ENCODE measurements at places on chromosomes 7 and 10.
A peak's percentile ranks its signal among the peaks of the same experiment; 100 is the strongest.

DNA sequence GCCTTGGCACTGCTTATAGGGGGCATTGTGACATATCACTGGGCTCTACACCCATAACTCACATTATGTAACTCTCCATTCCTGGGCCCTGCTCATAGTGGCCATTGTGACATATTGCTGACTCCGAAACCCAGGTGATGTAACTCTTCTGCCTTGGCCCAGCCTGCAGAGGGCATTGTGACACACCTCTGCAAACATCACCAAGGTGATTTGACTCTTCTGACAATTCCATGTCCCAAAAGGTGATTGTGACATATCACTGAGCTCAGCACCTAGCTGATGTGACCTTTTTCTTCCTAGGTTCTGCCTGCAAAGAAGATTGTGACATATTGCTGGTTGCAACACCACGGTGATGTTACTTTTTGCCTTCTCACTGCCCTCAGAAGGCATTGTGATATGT lies 36.5 kb upstream of the ZNF680 start:
- no peak for DNase-seq

- no peak for DNase-seq
These were observed 43.2 kb upstream of the CFAP46 start for GRCh38 chr10:132985546-132985900.

GRCh38 chr7:12412407-12412806 lies 8.7 kb upstream of the VWDE start:
- no peak for DNase-seq

DNA sequence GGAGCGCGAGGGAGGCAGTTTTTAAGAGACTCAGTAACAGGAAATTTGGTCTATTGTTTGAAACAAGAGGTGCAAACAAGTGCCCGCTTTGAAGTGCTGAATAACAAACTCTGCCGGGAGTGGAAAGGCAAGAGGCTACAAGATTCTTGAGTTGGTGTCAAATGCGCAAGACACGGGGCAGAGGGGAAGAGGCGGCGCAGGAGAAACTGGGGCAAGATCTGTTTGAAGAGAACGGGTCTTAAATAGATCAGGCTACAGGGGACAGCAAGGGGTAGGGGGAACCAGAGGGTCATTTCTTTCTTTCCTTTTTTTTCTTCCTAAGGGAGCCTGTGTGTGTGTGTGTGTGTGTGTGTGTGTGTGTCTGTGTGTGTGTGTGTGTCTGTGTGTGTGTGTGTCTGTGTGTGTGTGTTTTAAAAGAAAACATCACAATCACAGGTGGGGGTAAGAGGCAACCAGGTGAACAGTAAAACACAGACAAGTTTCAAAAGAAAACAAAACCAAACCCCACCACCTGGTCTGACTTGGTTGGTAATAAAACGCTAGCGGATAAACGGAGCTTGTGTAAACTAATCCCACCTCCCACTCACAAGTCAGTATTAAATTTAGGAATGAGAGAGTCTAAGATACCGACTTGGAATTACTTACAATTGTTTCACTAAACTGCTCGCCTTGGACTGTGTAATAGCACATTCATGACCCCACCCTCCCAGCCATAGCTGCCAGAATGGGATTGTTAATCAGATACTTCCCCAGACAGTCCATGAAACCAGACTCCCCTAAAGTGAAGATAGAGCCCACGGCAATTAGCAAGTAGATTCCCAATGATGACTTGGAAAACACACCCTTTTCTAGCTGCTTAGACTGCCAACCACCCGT lies 13.1 kb upstream of the CUX1 start:
- peak; percentile 6 for DNase-seq

GRCh38 chr7:82036146-82036886 lies 266.5 kb upstream of the HGF start:
- DNase-seq = no peak

GRCh38 chr7:15558756-15559155 lies 3.1 kb downstream of the AGMO start:
- DNase-seq = no peak

DNA sequence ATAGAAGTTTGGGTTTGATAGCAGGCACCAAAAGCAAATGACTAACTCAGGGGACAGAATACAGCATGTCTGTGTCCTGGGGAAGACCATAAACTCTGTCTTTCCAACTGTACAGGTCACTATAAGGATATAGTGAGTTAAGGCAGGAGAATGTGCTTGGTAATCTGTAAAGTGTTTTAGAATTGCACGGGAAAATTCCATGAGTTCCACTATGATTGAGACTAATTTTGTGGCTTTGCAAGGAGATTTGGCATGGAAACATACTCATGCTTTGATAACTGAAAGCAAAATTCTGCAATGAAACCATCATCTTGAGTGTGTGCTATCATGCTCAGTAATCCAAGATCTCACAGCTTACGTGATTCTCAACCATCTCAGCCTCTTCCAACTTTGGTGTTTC lies 152.6 kb downstream of the PKD1L1 start:
- no peak for DNase-seq

DNA sequence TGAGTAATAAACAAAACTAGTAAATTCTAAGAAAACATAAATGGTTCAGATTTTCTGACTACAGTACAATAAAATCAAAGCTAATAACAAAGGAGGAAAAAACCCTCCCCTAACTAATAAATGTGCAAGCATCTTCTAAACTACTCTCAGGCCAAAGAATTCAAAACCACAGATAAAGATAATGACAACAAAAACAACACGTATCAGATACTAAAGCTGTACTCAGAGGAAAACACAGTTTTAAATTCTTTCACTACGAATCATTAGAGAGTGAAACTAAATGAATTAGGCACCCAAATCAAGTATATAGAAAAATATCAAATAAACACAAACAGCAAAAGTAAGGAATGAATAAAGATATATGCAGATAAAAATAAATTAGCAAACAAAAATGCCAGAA lies 200.9 kb downstream of the TEX36 start:
- DNase-seq = no peak

DNA sequence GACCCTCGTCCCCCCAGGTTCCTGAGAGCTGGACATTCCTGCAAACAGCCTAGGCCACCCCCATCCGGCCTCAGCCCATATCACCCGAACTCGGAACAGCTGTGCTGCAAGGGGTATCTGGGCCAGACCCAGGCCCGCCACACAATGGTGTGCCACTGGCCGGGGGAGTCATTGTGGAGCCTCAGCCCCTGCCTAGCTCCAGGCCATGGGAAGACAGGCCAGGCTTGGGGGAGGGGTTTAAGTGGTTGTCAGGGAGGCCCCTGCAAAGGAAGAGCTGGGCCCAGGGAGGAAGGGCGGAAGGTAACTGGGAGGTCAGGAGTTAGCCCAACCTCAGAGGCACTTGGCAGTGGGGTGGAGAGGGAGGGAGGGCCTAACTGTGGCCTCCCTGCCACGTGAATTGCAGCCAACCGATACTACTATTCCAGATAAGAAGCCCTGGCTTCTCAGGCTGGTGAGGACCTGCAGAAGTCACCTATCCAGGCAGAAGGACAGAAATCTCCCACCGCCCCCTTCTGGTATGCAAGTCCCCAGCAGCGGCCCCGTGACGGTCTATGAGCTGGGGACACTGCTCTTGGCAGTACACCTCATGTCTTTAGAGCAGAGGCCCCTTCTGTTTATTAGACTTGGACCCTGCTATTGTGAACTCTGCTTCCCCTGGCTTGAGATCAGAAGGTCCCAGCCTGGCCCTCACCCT lies 26.8 kb downstream of the VSIR start:
- no peak for DNase-seq

DNA sequence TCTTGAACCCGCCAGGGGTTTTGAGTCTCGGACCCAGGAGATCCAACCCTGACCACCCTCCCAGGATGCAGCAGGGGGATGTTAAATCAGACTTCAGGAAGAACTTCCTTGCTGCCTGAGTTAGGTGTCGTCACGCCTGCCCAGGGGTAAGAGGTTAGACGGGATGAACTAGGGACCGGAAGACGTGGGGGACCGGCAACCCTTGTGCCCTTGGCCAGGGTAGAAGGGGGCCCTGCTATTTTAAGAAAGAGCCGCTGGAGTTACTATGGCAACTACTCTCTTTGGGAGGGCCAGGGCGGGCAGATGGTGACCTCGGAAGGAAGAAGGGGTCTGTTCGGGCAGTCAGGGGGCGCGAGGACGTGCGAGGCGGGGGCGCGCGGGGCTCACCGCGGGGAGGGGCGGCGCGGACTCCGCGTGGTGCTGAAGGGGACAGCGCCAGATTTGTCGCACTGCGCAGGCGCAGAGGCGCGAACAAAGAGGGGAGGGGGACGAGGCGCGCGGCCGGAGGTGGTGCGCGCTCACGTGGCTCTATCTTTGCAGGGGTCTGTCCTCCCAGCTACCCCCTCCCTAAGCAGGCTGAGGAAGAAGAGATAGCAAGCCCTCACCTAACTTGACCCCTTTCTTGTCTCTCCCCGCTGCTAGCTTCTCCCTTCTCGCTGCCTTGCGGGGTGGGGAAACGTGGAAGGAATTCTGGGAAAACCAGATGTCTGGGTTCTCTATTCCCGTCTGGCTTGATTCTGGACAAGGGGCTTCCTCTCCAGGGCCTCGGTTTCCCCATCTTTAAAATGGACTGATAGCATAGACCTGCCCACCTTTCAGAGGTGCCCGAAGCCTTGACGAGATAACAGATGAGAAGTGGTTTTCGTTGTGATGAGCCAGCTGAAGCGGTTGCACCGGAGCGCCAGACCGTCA lies 940 bp upstream of the PSD start:
- peak; percentile 47 for DNase-seq

- DNase-seq = no peak
These were observed 483.9 kb upstream of the NRP1 start for GRCh38 chr10:33818343-33818742.

GRCh38 chr7:128005117-128005516 lies 26.1 kb downstream of the LRRC4 start:
- no peak for DNase-seq

- DNase-seq = no peak
These were observed 179.0 kb upstream of the DKK1 start for GRCh38 chr10:52135101-52135500.

DNA sequence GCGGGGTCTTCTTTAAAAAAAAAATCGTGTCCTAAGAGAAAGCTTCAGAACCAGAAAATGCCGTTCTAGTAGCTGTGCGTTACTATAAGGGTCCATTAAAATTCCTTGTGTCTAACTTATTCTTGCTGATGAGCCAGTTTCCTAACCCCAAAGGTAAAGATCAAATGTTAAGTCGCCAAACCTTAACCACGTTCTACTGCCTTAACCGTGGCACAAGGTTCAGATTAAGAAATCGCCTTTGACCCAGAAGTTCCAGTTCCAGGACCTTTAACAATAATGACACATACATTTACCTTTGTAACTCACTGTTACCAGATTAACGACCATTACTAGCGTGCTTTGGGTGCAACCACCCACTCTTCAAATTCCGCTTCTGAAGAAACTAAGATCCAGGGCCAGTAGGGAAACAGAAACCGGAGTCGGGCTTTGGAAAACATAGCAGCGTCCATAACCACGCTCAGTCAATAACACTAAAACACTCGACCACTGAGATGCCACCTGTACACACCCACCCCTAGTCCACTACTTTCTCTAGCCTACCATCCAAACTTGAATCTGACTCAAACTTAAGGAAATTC lies 620 bp downstream of the BET1 start:
- DNase-seq = peak; percentile 17

GRCh38 chr7:2927592-2927991 lies 83.5 kb upstream of the GNA12 start:
- DNase-seq = no peak

DNA sequence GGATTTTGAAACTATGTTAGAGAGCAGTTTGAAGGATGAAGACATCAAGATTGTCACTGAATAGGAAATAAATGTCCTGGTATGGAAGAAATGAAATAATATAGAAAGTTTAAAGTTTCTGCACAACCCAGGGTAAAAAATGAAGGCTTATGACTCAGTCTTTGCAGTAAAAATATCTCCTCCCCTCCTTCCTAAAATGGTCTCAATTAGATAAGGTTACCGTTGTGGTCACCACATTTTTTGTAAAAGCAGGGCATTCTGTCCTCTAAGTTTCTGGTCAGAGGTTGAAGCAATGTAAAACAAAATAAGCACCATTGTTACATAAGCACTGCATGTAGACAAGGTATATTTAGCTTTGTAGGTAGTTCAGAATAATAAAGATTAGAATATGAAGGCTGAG lies 403.5 kb downstream of the SUGCT start:
- no peak for DNase-seq

DNA sequence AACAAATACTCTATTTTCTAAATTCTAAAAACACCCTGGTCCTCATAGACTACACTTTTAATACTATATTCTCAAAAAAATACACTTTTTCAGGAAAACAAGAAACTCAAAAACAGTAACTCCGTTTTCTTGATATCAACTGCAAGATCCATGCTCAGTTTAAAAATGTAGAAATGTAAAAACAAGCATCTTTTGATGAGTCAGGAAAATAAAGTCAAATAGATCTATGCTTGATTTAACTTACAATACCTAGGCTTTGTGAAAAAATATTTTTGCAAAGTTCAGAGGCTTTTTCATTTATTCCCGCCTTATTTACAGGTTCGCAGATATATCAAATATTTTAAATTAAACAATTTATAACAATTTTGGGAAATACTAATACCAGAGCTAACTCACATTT lies 33.6 kb downstream of the POT1 start:
- DNase-seq = no peak

DNA sequence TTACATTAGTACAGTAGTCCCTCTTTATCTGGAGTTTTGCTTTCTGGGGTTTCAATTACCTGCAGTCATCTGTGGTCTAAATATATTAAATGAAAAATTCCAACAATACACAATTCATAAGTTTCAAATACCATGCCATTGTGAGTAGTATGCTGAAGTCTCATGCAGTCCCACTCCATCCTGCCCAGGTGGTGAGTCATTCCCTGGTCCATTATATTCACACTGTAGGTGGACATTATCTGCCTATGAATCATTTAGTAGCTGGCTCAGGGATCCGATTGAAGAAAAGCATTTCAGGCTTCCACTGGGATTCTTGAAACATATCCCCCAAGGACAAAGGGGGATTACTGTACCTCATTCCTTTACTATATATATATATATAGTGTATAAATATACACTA lies 298.2 kb upstream of the GALNT17 start:
- no peak for DNase-seq

- DNase-seq = no peak
These were observed 146.0 kb downstream of the FANK1 start for GRCh38 chr10:126042354-126042753.

DNA sequence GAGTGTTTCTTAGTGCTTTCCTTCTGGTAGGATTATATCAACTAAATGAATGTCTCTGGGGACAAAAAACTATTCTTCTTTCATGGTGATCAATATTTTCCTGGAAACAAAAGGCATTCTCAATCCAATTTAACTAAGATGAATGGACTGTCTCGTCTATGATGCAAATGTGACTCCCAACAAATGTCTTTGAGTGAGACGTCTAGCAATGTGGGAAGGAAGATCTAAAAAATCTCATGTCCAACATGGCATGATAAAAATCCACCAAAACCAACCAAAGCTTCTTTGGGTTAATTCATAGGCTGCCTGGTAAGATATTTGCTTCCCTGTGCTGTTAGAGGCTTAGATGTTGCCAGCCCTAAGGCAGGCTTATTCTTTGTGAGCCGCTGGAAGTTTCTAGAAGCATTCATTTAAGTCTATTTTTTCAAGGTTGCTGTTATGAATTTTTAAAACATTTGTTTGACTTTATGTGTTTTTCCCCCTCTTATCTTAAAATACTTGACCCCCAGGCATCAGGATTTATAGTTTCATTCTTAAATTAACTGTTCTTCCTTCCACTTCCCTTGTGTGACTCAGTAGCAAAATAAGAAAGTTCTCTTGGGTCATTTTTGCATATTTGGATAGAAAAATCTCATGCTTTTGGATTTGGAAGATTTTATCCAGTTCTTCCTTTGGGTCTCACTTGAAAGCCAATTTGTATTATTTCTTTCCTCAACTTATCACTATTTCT lies 156.3 kb downstream of the NRP1 start:
- no peak for DNase-seq

All from GM12865 (cell line).